NB4 (cell line): ENCODE measurements at places on chromosomes 2 and 18.
A peak's percentile ranks its signal among the peaks of the same experiment; 100 is the strongest.

- peak; percentile 51 for DNase-seq
These were observed 142.8 kb downstream of the NDUFA10 start for GRCh38 chr2:239882331-239882732.

- DNase-seq = no peak
These were observed 18.0 kb upstream of the KLHL23 start for GRCh38 chr2:169715379-169716237.

- DNase-seq = no peak
These were observed 249.5 kb upstream of the KLHL14 start for GRCh38 chr18:33022370-33022769.

- DNase-seq = no peak
These were observed 233.8 kb upstream of the PIK3C3 start for GRCh38 chr18:41721103-41721790.

GRCh38 chr2:69973335-69973735 lies 11.9 kb upstream of the ASPRV1 start:
- DNase-seq = no peak

DNA sequence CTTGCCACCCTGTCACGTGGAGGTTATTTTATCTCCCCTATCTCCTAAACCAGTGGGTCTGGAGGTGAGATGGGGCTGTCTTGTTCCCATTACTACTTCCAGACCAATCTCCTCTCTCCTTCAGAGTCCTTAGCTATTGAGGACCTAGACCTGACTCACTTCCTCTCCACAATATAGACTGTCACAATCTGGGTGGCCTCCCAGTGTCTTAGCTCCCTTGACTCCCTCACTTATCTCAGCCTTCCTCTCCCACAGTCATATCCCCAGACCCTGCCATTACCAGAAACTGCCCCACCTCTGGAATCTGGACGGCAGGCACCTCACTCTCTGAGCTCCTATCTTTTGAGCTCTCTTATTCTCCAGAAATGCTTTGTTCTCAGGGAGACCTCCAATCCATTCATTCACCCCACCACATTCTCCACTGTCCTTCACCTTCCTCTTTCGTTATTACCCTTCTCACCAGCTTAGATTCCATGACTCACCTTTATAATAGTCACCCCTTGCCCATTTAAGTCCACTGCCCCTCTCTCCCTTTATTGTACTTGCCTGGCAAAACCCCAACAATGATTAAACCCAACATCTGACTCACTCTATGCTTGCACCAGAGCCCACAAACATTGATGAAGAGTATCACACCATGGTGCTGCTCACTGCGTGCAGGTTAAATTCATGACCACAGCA lies 23.3 kb upstream of the SIX3 start:
- peak; percentile 74 for DNase-seq

DNA sequence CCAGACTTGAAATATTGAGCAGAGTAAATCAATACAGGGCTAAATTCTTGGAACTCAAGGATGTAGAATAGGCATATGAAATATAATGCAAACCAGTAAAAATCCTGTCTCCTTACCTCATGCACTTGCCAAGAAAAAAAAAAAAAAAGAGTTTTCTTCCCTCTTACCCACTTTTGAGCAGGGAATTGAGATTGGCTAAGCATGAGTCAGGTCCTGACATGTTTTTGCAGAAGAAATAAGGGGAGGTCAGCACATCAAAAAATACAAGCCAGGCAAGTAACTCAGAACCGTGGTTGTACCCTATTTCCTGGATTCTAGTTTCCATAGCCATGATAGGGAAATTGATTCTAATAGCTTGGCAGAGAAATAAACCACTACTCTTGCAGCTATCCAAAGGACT lies 1526.7 kb downstream of the LRP1B start:
- DNase-seq = no peak

- peak; percentile 68 for DNase-seq
These were observed 476 bp downstream of the STRN start for GRCh38 chr2:36965751-36966369.
